Tibial nerve (tissue), 4 donors: ENCODE measurements at places on chromosomes 3 and 15. TPM values are rescaled to one million over a fixed set of nuclear protein-coding genes. Genes with fewer than 3 reads are reported as not detected.

The BAHD1 gene
- total RNA-seq, result 12.7 TPM

The C3orf80 gene
- 2.2 TPM for total RNA-seq

GRCh38 chr15:31338318-31338878 is 11.8 kb downstream of the KLF13 start:
- no peaks in the 10 kb centered on the region for H3K36me3 ChIP-seq
- no peak for DNase-seq
- H3K4me3 ChIP-seq, result no peak overlapping the region

- no peaks in the 10 kb centered on the region for H3K27me3 ChIP-seq
- DNase-seq, result no peak
- no peaks in the 10 kb centered on the region for H3K36me3 ChIP-seq
- no peak overlapping the region for H3K4me3 ChIP-seq
- H3K27ac ChIP-seq, result no peak overlapping the region
Observed at GRCh38 chr3:100106531-100107141, 7.7 kb downstream of the FILIP1L start.

- DNase-seq, result no peak
- H3K36me3 ChIP-seq, result no peaks in the 10 kb centered on the region
- no peaks in the 10 kb centered on the region for H3K27me3 ChIP-seq
- H3K27ac ChIP-seq, result no peak overlapping the region
Observed at GRCh38 chr3:8856721-8857120, 87.3 kb upstream of the OXTR start.

DNA sequence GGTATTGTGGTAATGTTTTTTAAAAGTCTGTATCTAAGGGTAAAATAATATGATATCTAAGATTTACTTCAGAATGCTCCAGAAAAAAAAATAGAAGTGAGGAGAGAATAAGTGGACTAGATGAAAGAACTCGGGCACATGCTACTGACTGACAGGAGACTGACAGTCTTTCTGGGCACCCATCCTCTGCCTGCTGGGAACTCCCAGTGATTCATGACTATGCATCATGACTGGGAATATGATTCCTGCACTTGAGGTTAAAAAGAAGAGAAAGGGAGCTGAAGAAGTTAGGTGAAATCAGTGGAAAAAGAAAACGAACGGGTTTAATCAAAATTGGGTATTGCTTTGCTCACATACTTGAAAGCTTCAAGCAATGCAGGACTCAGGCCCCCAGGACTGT is 35.7 kb upstream of the SPSB4 start:
- no peaks in the 10 kb centered on the region for H3K36me3 ChIP-seq
- no peaks in the 10 kb centered on the region for H3K27me3 ChIP-seq
- no peak overlapping the region for H3K27ac ChIP-seq
- DNase-seq, result no peak

- H3K36me3 ChIP-seq, result peaks cover 3% of the 10 kb centered on the region
- H3K4me3 ChIP-seq, result no peak overlapping the region
- DNase-seq, result no peak
- H3K4me1 ChIP-seq, result no peaks in the 10 kb centered on the region
Observed at GRCh38 chr15:22942877-22943276, 37.3 kb downstream of the CYFIP1 start.

DNA sequence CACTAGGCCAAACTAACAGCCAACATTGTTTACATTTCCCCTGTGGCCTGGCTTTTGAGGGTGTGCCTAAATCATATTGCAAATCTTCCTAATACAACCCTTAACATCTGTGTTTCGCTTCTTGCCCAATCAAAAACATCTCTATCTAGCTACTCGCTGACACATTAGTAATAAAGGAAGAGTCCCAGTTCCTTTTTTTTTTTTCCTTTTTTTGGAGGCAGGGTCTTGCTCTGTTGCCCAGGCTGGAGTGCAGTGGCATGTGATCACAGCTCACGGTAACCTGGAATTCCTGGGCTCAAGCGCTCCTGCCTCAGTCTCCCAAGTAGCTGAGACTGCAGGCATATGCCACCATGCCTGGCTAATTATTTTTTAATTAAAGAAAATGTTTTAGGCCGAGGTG is 2.1 kb upstream of the SRPRB start:
- no peak for DNase-seq
- no peak overlapping the region for H3K4me3 ChIP-seq
- no peaks in the 10 kb centered on the region for H3K36me3 ChIP-seq
- no peak overlapping the region for H3K27ac ChIP-seq
- H3K27me3 ChIP-seq, result no peaks in the 10 kb centered on the region
- no peaks in the 10 kb centered on the region for H3K4me1 ChIP-seq

DNA sequence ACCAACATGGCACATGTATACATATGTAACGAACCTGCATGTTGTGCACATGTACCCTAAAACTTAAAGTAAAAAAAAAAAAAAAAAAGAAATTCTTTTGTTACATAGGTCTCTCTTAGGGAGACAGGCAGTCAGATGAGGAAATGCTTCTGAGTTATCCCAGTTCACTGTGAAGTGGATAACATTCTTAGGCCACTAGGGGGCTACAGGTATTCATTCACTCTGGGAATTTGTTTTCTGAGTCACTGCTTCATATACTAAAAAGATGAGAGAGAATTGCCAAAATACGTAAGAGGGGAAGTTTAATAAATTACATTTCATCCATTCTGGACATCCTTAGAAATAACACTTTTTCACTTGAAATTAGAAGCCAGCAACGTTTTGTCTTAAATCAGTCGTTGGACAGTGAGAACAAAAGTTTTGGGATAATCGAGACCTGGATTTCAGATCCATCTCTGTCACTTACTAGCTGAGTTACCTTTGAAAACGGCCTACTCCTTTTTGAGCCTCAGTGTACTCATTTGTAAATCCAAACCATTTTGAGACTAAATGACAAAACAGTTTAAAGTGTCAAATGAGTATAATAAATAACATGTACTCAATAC is 738.4 kb upstream of the ALCAM start:
- H3K36me3 ChIP-seq, result no peaks in the 10 kb centered on the region
- no peak overlapping the region for H3K4me3 ChIP-seq
- no peak for DNase-seq
- no peak overlapping the region for H3K27ac ChIP-seq
- no peaks in the 10 kb centered on the region for H3K27me3 ChIP-seq

DNA sequence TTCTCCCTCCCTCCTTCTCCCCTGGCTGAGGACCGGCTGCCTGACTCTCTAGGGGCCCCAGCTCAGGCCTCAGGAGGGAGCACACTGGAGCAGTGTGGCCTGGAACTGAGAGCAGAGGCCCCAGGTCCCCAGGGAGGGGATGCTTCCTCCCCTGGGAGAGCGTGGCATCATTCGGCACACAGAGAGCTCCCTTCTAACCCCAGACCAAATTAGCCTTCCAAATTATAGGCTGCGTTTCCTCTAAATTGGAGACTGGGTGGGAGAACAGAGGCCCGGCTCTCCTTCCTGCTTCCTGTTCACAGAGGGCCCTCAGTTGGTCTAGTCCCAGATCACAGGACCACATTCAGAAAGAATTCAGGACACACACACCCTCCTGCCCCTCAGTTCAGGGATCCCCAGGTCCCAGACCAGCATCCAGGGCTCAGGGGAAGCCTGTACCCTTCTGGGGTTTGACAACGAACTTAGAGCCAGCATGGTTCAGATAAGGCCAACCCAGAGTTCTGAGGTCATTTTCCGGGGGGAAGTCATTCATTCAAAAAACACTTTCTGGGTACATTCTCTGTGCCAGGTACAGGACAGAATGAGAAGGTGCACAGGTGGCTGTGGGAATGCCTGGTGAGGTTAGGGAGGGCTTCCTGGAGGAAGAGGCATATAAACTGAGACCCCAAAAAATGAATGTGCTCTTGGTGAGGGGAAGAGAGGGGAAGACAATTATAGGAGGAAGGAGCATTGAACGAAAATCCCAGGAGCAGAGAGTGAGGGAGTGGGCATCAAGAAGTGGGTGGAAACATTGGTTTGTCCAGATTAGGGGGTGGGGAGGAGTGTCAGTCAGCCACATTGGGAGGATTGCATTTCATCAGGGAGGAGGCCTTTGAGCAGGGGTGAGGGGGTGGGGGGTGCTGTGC is 28.4 kb upstream of the RPL29 start:
- no peak overlapping the region for H3K4me3 ChIP-seq
- DNase-seq, result no peak
- H3K27ac ChIP-seq, result no peak overlapping the region
- H3K27me3 ChIP-seq, result no peaks in the 10 kb centered on the region
- no peaks in the 10 kb centered on the region for H3K36me3 ChIP-seq
